ENCODE measurements at places on chromosomes 5 and 9.

- DNase-seq = no peak
Observed at GRCh38 chr9:89171693-89172092, 6.9 kb downstream of the SHC3 start.

DNA sequence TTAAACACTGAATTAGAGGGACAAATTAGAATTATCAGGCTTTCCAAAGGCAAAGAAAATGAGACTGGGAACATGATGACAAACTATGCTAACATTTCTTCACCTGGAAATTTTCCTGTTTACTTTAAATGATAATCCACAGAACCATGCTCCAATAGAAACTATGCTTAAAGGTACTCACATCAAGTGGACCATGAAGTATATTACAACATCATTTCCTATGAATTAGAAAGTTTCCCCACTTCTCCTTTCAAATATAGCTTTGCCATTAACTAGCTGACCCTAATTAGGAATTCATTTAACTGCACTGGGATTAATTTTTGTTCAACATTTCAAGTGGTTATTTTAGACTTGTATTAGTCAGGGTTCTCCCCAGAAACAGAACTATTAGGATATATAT lies 81.4 kb downstream of the DTWD2 start:
- no peak for DNase-seq

DNA sequence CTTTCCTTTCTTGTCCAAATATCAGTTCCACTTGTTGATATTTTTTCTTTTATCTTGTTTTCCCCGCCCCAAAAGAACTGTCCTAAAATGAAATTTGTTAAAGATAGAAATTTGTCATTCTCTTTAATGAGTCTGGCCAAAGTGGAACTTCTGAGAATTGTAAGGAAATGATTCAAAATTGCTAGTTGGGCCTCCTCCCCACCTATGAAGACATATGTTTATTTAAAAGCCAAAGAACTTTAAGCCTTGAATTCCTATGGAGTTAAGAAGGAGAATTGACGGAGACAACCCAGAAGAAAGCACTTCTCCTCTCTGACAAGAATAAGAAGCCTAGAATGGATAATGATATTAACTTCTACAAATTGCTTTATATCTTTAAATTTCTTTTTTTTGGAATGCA lies 59.1 kb upstream of the ALDH1A1 start:
- DNase-seq = no peak

DNA sequence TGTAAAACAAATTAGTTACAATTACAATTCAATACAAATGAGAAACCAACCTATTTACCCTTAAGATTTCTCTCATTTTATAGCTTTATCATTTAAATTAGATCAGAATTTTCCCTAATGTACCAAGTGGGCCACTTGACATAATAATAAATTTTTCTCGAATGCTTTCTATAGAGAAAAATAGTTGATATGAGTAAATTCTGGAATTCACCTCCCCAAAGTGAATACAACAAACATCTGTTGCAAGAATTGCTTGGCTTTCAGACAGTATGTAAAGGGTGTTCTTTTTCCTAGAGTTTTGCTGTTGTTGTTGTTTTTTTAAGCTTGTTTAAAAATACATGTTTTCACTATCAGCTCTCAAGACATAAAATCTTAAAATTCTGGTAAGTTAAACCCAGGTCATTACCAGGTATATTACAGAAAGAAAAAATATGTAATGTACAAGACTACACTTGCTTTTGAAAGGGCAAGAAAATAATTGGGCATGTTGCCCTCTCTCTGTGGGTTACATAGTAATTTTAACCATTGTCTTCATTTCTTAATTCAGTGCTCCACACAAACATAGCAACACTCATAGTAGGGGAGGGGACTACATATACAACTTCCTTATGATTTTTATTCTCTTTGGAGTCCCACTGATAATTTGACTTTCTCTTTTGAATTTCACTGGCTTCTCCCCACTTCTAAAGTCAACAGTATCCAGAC lies 200.6 kb downstream of the ARL15 start:
- DNase-seq = no peak

DNA sequence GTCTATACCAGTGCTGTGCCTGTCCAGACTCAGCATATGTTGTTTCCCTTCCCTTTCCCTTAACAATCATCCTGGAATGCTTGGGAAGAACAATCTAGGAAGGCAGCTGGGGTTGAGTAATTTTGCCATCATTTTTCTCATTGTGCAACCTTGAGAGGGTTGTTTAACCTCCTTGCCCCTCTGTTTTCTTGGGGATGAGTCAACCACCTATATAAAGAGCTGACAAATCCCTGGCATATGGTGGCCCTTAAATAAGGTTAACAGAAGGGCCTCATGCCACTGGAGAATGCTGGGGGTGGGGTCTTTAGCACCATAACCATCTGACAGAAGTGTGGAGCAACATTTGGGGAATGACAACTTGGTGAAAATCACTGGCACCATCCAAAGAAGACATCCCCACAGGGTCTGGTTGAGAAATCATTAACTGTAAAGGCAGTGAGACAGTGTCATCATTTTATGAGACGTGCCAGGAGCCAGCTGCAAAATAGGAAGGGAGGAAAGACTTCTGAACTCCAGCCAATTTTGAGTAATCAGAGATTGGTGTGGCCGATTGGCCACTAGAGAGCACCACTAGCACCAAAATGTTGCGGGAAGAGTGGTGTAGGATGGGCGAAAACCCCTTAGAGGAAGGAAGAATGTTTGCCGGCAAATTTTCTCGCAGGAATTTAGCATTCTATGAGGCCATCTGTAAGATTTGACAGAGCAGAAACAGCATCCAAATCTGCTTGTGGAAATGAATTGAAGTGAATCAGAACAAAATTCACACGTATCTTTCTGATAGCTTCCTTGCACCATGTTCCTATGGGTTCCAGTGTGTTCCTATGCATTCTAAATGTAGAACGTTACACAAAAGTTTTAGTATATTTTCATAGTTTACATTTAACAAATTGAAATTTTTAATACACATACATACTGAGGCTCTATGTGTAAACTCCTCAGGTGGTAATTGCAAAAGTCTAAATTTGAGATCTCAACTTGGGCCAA lies 113.8 kb downstream of the MSX2 start:
- DNase-seq = no peak

- DNase-seq = no peak
Observed at GRCh38 chr5:111070272-111071134, 1.0 kb upstream of the TSLP start.

All from NCI-H1417 treated with DMSO at 0.1 percent for 48 hours (cell line).